Activated CD8-positive, alpha-beta memory T cell treated with anti-CD3 and anti-CD28 coated beads for 1 hour (primary cell): ENCODE measurements at places on chromosomes 2 and 18.

GRCh38 chr2:14632133-14632936 is at the start of gene LRATD1:
Gene LRATD1, plus strand, starts transcription at chr2:14632717. Its CDS starts 1,263 bp downstream, at chr2:14633980.
- DNase-seq, result no peak

- no peak for DNase-seq
Observed at GRCh38 chr2:145855142-145855541, 1335.2 kb upstream of the ZEB2 start.

DNA sequence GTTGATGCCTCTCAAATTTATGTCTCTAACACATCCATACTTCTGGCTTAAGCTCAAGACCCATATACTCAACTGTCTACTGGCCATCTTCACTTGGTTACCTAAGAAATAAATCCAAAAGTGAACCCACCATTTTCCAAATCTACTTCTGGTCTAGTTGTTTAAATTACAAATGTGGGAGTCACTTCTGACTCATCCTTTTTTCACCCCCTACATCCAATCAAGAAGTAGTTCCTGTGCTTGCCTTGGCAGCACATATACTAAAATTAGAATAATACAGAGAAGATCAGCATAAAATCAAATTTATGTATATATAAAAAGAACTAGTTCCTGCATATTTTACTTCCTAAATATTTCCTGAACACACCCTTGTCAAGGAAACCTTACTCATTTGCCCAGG is 53.6 kb downstream of the STRN start:
- no peak for DNase-seq

GRCh38 chr2:80048296-80048695 is 256.3 kb downstream of the LRRTM1 start:
- DNase-seq, result no peak

- no peak for DNase-seq
Observed at GRCh38 chr2:190497428-190497827, 37.1 kb downstream of the NEMP2 start.

GRCh38 chr2:179613299-179613651 is 248.1 kb downstream of the ZNF385B start:
- no peak for DNase-seq
